Right cardiac atrium (tissue), 5 donors: ENCODE measurements at places on chromosomes 11 and 22. TPM values are rescaled to one million over a fixed set of nuclear protein-coding genes. Genes with fewer than 3 reads are reported as not detected.
A peak's percentile ranks its signal among the peaks of the same experiment; 100 is the strongest.

DNA sequence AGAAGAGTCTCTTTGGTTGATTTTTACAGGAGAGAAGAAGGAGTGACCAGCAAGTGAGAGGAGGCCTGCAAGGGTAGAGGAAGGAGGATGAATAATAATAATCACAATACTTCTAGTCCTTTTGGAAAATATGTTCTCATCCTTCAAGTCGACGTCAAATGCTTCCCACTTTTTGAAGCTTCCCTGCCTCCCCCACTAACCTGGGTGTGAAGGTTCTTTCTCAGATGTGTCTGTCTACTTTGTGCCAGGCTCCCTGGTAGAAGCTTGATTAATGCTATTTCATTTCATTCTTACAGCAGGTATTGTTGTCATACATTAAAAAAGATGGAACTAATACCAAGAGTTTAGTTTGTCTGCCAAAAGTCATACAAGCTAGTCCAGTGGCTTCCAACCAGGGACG is 17.1 kb downstream of the TENM4 start:
- no peak for DNase-seq

DNA sequence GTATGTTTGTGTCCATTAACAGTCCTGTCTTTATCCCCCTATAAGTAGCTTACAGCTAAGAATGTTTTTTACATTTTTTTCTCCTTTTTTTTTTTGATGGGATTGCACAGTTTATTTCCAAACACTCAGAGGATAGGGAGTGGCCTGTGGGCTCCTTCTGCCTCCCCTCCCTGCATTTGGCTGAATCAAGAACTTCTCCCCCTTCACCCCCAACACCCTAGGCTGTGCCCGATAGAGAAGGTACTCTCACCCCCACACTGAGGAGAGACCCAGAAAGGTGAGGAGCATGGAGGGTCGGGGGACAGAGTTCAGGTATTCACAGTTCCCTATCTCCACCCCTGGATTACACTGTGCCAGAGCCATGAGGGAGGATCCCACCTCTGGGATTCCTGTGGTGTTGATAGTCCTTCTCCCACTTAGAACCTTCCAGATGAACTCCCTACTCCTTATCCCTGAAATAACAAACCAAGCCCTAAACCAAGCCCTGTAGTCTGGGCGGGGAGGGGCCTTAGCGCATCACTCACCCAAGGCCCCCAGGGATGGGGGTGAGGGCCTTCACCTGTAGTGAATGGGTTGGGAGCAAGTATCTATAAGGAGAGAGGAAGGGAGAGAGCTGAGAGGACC is 97.1 kb downstream of the ADAMTS15 start:
- no peak for DNase-seq

DNA sequence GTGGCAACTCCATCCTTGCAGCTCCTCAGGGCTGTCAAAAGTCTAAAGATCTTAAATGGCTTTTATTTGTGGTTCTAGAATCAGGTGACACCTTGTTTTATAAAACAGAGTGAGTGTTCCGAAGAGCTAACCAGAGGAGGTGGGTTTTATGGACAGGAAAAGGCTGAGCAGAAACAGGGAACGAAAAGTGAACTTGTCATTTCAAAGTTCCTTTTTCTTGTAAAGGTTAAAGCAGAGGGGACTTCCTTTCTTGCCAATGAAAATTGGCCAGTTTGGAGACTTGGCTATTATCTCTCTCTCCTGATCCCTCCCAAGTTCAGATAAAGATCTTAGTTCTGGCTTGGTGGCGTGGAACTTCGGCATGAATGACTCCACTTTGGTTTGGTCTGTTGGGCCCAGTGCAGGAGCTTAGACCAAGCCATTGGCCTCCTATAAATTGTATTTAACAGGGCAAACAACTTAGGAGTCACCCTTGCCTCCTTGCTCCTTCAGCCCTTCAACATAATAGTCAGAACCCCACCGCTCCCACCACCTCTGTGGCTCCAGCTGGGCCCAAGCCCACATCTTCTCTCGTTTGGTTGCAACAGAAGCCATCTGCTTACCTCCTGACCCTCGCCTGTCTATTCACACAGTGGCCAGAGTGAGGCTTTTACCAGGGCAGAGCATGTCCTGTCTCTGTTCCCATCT is 102.4 kb upstream of the THY1 start:
- no peak for DNase-seq

DNA sequence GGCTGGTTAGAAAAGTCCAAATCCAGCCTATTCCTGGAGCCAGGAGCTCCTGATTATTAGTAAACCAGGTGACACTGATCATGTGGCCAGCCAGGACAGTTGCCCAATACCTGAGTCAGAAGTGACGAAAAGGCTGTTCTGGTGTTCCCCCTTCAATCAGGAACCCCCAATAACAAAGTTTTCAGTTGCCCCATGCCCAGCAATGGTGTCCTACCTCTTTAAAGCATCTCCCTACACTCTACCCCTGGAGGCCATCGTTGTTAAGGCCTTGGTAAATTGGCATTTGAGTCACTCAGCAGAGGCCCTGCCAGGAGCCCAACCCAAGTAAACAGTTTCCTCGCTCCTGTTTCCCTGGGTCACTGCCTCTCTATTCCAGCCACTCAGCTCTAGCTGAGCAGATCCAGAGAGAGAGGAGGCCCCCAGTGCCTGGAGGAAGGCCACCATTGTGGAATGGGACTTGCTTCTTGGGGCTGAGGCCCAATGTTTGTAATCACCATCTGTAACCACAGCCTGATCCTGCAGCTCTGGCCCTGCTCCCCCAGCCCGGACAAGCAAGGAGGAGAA is 25.0 kb downstream of the ARHGAP1 start:
- peak; percentile 90 for DNase-seq

- DNase-seq, result no peak
These were observed 1147.1 kb upstream of the TENM4 start for GRCh38 chr11:80587906-80588305.

- DNase-seq, result no peak
These were observed 7.2 kb downstream of the OR4D10 start for GRCh38 chr11:59480359-59480758.

GRCh38 chr22:30276039-30276438 is 9.4 kb upstream of the OSM start:
- no peak for DNase-seq

Gene C11orf98
- 36.5 TPM for total RNA-seq

Gene RAB38
- total RNA-seq, result 1.4 TPM

Gene TUBA8
- total RNA-seq, result 266 TPM
